Astrocyte of the cerebellum (primary cell): ENCODE measurements at places on chromosomes 16 and 17.

DNA sequence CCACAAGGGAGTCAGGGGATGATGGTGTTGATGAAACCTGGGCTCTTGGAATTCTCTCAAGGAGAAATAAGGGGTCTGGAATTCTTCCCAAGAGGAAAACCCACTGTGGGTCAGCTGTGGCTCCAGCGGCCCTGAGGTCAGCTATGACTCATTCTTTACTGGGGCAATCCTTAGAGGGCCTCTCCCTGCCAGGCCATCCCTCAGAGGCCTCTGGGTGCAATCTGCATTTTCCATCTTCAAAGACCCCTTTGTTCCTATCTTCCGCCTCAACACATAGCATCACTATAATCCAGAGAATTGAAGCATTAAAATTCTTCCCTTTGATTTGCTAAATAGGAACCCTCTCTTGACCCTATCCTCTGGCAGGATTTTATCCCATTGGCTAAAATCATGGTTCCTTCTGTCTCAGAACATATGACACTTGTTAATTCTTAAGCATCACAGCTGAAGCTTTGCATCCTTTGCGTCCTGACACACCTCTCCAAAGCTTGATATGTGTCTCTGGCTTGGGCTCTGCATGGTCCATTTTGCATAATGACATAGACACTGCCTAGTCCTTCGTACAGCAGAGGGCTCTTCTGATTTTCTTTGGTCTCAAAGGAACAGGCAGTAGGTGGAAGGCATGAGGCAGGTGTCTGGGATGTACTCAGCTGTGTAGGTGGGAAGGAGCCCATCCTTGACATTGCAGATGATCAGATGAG is 4.4 kb upstream of the KRT37 start:
- DNase-seq = no peak

- no peak for DNase-seq
Measured at GRCh38 chr17:76585033-76585648, 519 bp downstream of the ST6GALNAC2 start.

DNA sequence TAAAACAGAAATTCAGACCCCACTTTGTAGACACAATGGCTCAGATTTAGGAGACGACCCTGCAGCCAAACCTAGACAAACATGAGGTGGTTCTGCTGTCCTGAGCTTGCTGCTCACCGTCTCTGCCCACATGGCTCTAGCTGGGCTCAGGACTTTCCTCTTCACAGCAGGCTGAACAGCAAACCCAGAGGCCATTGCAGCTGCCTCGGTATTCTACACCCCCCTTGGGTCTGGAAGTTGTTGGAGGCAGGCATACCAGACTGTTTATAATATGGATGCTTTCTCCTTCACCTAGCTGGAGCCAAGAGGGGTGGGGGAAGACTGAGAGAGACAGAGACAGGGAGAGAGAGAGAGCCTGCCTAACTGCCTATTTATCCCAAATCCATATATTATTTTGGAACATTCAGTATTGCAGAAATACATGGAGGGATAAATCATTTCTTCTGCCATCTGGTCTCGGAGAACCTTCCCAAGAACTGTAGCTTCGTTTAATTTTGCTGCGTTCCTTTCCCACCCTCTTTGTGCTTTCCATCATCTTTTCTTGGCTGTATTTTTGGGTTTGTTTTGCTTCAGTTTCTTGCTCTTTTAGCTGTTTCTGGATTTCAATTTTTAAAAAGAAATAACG is 628.2 kb upstream of the RBFOX1 start:
- no peak for DNase-seq

GRCh38 chr16:2432286-2432685 is 3.0 kb downstream of the CCNF start:
- no peak for DNase-seq

GRCh38 chr16:54957403-54958166 is 26.9 kb downstream of the IRX5 start:
- DNase-seq = no peak

DNA sequence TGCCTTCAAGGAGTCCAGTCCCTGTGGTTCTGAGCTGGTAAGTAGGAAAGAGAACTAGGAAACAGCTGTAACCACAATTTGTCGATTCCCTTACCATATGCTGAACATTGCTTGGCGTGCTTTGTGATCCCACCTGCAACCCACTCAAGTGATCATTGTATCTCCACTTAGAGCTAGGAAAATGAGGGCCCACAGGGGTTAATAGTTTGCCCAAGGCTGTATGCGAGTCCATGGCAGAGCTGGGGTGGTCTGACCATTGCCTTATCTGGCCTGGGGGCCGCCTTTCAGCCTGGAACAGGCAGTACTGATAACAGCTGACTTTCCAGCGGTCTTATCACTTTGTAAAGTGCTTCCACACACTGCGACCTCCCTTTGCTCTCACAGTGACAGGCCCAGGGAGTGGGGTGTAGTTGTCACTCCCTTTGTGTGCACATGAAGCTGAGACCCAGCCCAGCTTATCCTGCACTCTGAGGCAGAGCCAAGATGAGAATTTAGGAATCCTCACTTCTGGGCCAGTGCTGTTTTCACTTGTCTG is 9.8 kb downstream of the MYL4 start:
- no peak for DNase-seq

- DNase-seq = no peak
Measured at GRCh38 chr16:78574571-78574970, 475.1 kb downstream of the WWOX start.

- DNase-seq = no peak
Measured at GRCh38 chr16:12881182-12881581, 20.2 kb upstream of the SHISA9 start.

DNA sequence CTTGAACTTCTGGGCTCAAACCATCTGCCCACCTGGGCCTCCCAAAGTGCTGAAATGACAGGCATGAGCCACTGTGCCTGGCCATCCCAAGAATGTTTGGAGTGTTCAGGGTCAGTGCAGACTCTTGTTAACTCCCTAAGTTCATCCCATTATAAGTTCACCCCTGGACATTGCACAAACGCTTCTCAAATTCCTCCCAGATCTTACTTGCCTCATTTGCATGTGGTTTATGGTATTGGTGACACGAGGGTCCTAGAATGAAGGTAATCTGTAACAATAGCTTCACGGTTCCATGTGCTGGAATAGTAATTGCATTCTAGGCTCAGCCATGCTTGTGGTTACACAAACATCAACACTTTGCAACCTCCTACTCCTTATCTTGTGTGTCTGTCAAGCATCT is 5.0 kb upstream of the CCDC42 start:
- no peak for DNase-seq

- no peak for DNase-seq
Measured at GRCh38 chr16:66873685-66874055, 6.6 kb upstream of the PDP2 start.

DNA sequence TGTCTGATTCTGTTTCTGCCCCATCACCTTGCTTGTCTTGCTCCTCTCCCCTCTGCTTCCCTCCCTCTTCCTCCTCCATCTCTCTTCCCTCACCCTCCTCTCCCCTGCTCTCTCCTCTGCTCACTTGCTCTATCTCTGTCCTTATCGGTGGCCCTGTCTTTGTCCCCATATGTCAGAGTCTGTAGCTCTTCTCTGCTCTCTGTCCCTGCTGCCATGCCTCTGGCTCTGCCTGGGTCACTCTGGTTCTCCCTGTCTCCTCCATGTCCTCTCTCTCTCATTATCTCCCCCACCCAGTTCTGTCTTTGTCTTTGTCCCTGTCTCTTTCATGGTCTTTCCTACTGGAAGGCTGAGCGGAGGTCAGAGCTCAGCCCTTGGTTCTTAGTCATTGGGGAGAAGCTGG is 169.1 kb upstream of the NLRP1 start:
- no peak for DNase-seq

- DNase-seq = no peak
Measured at GRCh38 chr17:51891936-51892335, 266.6 kb downstream of the CA10 start.

- DNase-seq = no peak
Measured at GRCh38 chr16:1343428-1344242, 8.0 kb downstream of the TSR3 start.

GRCh38 chr17:78044280-78044835 is 84.2 kb downstream of the TMC6 start:
- DNase-seq = no peak

DNA sequence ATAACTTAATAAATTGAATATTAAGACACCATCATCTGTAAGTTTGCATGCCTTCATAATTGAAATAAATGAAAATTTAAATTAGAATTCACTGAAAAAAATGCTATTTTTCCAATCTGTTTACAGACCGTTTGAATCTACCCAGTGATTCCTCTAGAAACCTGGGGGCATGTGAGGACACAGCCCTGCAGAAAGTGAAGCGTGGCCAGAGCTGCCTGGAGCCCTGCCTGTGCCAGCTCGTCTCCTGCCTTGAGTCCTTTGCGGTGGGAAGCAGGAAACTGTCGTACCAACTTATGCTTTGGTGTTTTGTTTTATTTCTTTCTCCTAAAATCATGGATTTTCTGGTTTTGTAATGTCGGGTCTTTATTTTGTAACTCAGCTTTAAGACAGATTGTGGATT is 67.8 kb upstream of the FA2H start:
- DNase-seq = no peak

- DNase-seq = no peak
Measured at GRCh38 chr16:55036371-55036821, 105.7 kb downstream of the IRX5 start.

GRCh38 chr17:10224582-10225195 is 26.3 kb upstream of the GAS7 start:
- no peak for DNase-seq

DNA sequence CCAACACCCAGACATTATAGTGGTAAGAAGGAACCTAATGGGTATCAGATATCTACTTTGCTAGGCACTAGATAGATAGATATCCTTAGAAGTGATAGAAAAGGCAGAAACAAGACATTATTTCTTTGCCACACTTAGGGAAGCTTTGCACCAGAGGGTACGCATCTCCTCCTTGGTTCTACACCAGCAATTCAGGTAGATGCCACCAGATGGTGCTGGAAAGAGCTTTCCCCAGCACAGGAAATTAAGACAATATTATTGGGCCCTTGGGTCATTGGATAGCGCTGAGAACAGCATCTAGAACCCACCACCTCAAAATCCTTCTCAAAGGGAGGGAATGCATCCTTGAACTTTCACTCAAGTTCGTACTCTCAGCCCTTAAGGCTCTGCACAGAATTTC is 173.8 kb upstream of the CCL2 start:
- DNase-seq = no peak

GRCh38 chr17:41037853-41038350 is 3.2 kb upstream of the KRTAP1-3 start:
- no peak for DNase-seq

GRCh38 chr17:2980904-2981246 is 82.5 kb downstream of the OR1D5 start:
- DNase-seq = no peak

GRCh38 chr16:50245417-50246298 is 20.7 kb upstream of the ADCY7 start:
- DNase-seq = no peak

- DNase-seq = peak; percentile 75
Measured at GRCh38 chr16:14510939-14511799, 118.9 kb downstream of the PARN start.

- DNase-seq = no peak
Measured at GRCh38 chr17:76753061-76753961, 15.4 kb downstream of the MFSD11 start.

- peak; percentile 73 for DNase-seq
Measured at GRCh38 chr17:67374329-67375053, 2.6 kb upstream of the PITPNC1 start.

DNA sequence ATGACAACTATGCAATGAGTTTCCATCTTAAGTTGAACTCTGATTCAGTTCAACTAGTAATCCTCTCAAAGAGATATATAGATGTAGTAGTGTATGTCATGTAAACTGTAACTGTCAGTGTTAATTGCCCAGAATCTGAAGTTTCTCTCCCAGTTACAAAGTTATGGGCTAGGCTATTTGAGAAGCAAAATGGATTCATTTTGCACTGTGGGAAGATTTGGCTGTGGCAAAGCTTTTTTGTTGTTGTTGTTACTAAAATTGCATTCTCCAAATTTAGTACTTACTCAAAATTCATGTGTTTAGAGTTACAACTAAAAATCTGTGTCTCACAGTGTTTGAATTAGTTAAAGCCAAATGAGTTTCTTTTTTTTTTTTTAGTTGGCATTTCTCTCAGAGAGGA is 219.0 kb downstream of the KCNJ2 start:
- DNase-seq = no peak

DNA sequence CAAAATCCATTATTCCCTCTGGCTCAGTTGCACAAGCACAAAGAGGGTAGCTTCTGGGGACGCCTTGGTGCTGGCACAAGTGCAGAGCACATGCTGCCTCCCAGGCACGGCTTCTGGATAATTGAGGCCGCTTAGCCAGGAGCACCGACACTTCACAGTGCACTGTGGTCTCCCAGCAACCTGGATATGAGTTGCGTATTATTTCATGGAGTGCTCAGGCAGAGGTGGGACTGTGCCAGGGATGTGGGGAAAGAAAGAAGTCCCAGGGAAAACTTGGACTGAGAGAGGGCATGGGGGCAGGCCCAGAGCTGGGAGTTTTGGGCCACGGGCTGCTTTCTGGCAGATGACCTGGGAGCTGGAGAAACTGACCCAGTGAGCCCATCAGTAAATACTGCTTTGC is 37.5 kb downstream of the MPRIP start:
- no peak for DNase-seq

DNA sequence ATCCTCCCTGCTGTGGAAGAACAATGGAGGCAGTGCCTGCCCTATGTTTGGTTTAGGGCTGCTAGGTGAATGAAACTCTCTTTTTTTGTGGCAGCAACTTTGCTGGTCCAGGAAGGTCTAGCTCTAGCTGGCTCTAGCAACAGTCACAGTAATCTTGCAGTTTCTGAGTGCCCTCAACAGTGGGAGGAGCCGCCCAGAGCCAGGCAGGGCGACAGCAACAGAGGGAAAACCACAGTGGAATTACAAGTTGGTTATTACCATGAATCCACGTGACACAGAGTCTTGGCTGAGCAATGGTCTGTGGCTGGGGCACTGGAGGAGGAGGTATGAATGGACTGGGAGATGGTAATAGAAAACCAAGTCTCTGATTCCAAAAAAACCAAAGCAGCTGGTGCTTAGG is 10.3 kb downstream of the HSPB9 start:
- DNase-seq = peak; percentile 76

DNA sequence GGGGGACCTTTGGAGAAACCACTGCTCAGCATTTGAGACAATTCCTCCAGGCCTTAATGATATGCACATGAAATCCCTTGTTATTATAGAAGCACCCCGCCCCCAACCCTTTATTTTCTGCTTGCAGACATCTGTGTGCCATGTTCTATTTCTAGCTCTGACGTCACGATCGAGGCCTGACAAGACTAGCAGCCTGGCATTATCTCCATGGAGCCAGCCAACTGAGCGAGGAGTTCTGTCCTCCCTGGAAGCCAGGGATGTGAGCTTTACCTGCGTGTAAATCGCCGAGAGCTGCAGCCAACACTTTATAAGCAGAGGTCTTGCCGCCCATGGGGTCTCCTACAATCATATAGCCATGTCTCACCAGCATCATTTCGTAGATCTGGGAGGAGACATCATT is 116.9 kb downstream of the DNAH3 start:
- DNase-seq = no peak
